ENCODE measurements at places on chromosomes 6 and 20. TPM values are rescaled to one million over a fixed set of nuclear protein-coding genes. Genes with fewer than 3 reads are reported as not detected.

GRCh38 chr6:167350275-167350696 is 25.4 kb downstream of the TTLL2 start:
- peaks cover 24% of the 10 kb centered on the region for H3K4me1 ChIP-seq
- peak overlapping the region; percentile 82 for H3K27ac ChIP-seq
- H3K4me3 ChIP-seq, result peak overlapping the region; percentile 84
- DNase-seq, result no peak
- no peaks in the 10 kb centered on the region for H3K36me3 ChIP-seq
- peaks cover 35% of the 10 kb centered on the region for H3K27me3 ChIP-seq

The SCRT2 gene
- total RNA-seq, result not detected

- no peaks in the 10 kb centered on the region for H3K36me3 ChIP-seq
- no peak for DNase-seq
- no peaks in the 10 kb centered on the region for H3K27me3 ChIP-seq
- no peak overlapping the region for H3K27ac ChIP-seq
These were observed 204.2 kb downstream of the GRIK2 start for GRCh38 chr6:101597693-101598092.

GRCh38 chr20:5557123-5557522 is 193.1 kb upstream of the SHLD1 start:
- no peaks in the 10 kb centered on the region for H3K27me3 ChIP-seq
- H3K27ac ChIP-seq, result peak overlapping the region; percentile 7
- peaks cover 34% of the 10 kb centered on the region for H3K36me3 ChIP-seq
- H3K4me1 ChIP-seq, result peaks cover 15% of the 10 kb centered on the region
- peak; percentile 36 for DNase-seq
- H3K4me3 ChIP-seq, result no peak overlapping the region

DNA sequence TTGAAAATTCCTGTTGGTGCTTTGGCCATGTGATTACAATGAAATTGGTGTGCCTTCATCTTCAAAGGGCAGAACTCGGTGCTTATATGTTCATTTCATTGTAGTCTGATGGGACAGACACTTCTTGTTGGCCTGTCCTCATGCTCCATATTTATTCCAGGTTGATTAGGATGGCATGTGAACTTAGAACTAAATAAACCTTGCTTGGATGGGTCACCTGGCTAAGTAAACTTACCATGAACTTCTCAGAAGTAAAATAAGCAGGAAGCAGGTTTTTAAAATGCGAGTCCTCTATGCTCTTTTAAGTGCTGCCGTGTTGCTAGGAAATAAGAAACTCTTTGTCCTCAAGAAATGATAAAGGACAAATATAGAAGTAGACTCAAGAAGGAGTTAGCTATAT is 26.7 kb downstream of the ZDHHC14 start:
- no peak overlapping the region for H3K4me3 ChIP-seq
- no peak overlapping the region for H3K27ac ChIP-seq
- peaks cover 5% of the 10 kb centered on the region for H3K4me1 ChIP-seq

The OR2H2 gene
- total RNA-seq, result not detected

DNA sequence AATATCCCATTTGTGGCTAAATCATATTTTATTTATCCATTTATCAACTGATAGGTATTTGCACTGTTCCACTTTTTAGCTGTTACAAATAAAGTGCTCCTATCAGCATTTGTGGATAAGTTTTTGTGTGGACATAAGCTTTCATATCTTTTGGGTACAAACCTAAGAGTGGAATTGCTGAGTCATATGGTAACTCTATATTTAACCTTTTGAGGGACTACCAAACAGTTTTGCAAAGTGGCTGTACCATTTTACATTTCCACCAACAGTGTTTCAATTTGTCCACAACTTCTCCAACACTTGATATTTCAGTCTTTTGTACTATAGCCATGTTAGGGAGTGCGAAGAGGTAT is 23.6 kb upstream of the ECHDC1 start:
- H3K36me3 ChIP-seq, result no peaks in the 10 kb centered on the region
- no peak overlapping the region for H3K27ac ChIP-seq
- no peaks in the 10 kb centered on the region for H3K4me1 ChIP-seq
- H3K4me3 ChIP-seq, result no peak overlapping the region

The EYS gene
- total RNA-seq, result not detected

GRCh38 chr20:61118429-61119224 is 133.4 kb upstream of the CDH4 start:
- H3K27me3 ChIP-seq, result peaks cover 5% of the 10 kb centered on the region
- no peak for DNase-seq
- peaks cover 5% of the 10 kb centered on the region for H3K4me1 ChIP-seq
- no peak overlapping the region for H3K27ac ChIP-seq
- no peaks in the 10 kb centered on the region for H3K36me3 ChIP-seq

- DNase-seq, result no peak
- H3K27me3 ChIP-seq, result no peaks in the 10 kb centered on the region
- H3K27ac ChIP-seq, result no peak overlapping the region
- no peak overlapping the region for H3K4me3 ChIP-seq
- H3K4me1 ChIP-seq, result peaks cover 19% of the 10 kb centered on the region
These were observed 89.0 kb upstream of the SUPT3H start for GRCh38 chr6:45466686-45467085.

DNA sequence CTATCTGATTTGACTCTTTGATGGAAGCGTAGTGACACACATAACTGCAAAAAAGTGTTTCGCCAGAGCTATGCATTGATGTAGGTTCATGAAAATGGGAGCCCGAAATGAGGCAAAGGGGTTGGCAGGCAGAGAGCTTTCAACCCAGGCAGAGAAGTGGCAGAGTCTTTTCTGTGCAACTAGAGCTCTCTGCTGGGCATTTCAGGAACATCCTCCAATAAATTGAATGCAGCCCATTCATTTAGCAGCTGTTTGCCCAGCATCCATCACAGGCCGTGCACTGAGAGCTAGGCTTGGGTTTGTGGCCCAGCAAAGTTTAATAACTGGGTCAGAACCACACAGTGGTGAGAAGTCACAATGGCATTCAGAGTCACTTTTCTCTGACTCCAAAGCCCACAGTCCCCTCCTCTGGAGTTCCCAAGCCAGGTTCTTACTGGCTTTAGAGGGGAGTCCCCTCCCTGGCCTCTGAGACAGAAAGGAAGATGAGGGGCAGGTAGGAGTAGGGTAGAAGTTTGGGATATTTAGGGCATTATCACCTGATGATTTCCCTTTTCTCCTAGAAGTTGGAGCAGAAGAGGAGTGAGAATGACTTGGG is 31.8 kb upstream of the ELMO2 start:
- no peaks in the 10 kb centered on the region for H3K4me1 ChIP-seq
- H3K36me3 ChIP-seq, result no peaks in the 10 kb centered on the region
- H3K4me3 ChIP-seq, result no peak overlapping the region
- no peak overlapping the region for H3K27ac ChIP-seq
- DNase-seq, result no peak

DNA sequence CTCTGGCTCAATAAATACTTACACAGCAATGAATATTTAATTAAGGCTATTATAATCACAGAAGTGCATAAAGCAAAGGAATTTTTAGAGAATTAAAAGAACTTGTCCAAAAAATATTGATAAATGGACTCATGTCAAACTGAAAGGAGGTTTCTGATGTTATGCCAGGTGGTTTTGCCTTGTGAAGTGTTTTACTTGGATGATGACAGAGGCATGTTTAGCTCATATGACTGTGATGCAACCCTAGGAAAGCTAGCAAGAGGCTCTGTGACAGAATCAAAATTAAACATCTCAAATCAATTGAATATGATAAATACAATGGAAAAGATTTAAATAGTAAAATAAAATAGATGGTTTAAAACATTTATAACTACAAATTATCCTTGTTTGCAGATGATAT is 137.3 kb downstream of the TMEM200A start:
- H3K4me1 ChIP-seq, result peaks cover 23% of the 10 kb centered on the region
- no peak overlapping the region for H3K4me3 ChIP-seq
- H3K27ac ChIP-seq, result no peak overlapping the region
- H3K36me3 ChIP-seq, result peaks cover 24% of the 10 kb centered on the region
- H3K27me3 ChIP-seq, result peaks cover 4% of the 10 kb centered on the region

GRCh38 chr6:160428818-160429619 is 80.8 kb downstream of the SLC22A3 start:
- DNase-seq, result no peak
- peaks cover 9% of the 10 kb centered on the region for H3K4me1 ChIP-seq
- H3K36me3 ChIP-seq, result no peaks in the 10 kb centered on the region
- peaks cover 20% of the 10 kb centered on the region for H3K27me3 ChIP-seq
- H3K27ac ChIP-seq, result no peak overlapping the region
- no peak overlapping the region for H3K4me3 ChIP-seq

DNA sequence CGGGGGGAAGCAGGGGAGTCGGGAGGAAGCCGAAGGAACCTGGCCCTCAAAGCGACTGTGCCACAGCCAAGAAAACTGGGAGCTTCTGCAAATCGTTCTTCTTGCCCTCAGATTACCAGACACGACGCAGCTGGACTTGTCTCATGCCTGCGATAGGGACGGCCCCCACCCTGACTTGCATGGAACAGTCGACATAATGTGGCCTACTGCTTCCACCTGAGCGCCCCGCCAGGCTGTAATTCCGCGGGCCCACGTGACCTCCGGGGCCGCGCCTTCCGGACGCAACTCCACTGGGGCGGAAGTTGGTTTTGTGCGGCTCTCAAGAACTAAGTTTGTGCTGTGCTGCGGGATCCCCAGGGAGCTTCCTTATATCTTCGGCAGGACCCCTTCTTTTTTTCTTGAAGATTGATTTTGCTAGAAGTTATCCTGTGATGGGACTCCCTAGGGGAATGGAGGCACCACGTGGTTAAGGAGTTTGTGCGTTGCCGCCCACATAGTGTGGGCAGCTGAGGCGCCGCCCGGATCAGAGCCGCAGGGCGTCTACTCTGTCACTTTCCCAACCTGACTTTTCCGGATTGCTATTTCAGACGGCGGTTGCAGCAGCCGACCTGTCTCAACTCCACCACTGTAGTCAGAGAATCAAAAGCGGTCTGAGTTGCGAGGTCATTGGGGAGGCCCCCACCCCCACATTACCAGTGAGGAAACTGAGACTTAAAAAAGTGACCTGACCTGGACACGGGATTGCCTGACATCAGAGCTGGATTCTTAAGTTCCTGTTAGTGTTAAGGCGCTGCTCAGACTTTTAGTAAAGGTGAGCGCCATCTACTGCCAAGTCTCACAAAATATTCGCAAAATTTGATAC is 540 bp upstream of the CD164 start:
- peaks cover 29% of the 10 kb centered on the region for H3K36me3 ChIP-seq
- peak; percentile 88 for DNase-seq
- peaks cover 46% of the 10 kb centered on the region for H3K4me1 ChIP-seq
- H3K27ac ChIP-seq, result peak overlapping the region; percentile 98

DNA sequence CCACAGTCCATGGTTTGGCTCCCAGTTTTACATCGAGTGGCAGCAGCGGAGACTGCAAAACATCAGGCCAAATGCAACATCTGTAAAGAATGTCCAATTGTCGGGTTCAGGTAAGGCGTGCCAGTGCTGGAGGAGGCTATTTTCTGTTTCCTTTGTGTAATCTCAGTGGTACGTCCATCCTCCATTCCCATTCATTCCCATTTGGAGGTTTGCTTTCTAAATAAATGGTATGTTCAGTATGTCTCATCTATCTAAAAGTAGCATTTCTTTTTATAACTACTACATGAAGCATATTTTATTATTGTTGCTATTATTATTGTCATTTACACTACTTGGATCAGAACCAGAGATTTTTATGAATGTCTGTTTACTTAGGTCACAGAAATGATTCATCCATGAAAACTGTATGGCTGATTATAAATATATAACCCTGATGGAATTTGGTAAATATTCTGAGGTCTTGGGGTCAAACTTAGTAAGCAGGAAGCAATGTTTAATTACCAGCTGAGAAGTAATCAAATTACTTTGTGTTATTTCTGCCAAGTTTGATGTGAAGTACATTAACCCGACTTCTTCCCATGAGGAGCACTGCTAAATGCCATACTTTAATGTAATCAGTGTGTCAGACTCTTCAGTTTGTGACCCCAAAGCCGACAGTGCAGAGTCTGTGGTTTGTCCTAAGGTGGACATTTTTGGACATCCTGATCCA is 512.9 kb downstream of the UTRN start:
- H3K4me1 ChIP-seq, result no peaks in the 10 kb centered on the region
- H3K36me3 ChIP-seq, result peaks cover 40% of the 10 kb centered on the region
- DNase-seq, result no peak

Data from activated T-helper 1 cell treated with anti-CD3 and anti-CD28 coated beads, Interleukin-12 subunit alpha, Interleukin-12 subunit beta, Interleukin-2, Interleukin-4 antibody, amounts not matched to agents 30 ng/mL and 10 ng/mL and 1 ng/mL, durations not matched to agents 14 hours and 24 hours and 36 hours (primary cell).